ENCODE measurements at places on chromosomes 1 and 21. TPM values are rescaled to one million over a fixed set of nuclear protein-coding genes. Genes with fewer than 3 reads are reported as not detected.

C1orf87 gene
- not detected for total RNA-seq

ZNF678 gene
- 23.1 TPM for total RNA-seq

DNA sequence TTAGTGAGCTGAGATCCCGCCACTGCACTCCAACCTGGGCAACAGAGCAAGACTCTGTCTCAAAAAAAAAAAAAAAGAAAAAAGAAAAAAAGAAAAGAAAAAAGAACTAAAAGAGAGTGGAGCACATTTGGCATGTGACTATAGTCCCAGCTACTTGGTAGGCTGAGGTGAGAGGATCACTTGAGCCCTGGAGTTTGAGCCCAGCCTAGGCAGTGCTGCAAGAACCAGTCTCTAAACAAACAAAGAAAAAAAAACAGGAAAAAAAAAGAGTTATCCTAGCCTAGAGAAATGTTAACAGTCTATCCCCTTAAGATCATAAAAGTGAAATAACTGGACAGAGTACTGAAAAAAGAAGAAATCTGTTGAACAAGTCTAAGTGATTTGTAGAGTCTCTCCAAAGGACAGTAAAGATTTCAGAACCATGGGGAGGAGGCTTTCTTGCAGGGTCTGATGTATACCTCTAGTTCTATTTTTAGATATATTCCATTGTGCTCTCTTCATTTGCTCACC, 4.5 kb upstream of the PRDX1 start:
- no peak for DNase-seq

GRCh38 chr1:234479310-234479559, 256 bp upstream of the TARBP1 start:
- no peak for DNase-seq

- no peak for DNase-seq
Observed at GRCh38 chr1:51071291-51072042, 30.6 kb upstream of the C1orf185 start.

DNA sequence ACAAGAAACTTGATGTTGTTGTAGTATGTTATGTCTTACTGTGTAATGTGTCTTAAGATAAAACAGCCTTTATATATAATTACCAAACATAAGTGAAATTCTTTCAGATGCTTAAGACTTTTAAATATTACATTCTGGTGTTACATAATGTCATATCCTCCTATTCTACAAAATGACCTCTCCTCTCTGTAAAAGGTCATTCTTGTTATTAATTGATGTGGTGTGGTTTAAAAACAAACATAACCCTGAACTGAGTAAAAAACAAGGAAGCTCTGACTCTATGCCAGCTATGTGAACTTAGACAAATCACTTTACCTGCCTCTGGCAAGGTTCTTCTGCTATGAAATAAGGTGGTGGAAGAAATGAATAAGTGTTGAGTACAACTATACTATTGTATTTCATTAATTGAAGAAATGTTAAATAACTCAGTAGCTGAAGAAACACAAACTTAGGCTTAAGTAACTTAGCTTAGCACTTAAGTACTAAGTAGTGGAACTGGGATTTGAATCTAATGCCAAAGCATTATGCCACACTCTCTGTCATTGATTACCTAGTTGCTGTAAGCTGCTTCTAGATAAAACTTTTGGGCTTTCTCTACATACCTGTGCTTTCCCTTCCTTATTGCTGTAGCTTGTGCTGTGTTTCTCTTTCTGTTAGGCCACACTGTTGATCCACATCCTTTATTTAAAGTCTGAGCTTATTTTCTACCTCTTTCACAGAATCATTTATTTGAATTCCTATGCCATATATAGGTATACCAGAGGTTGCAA, 859 bp upstream of the ANGPTL1 start:
- no peak for DNase-seq

- DNase-seq = peak; percentile 84
Observed at GRCh38 chr1:226723657-226724532, 15.2 kb downstream of the ITPKB start.

DNA sequence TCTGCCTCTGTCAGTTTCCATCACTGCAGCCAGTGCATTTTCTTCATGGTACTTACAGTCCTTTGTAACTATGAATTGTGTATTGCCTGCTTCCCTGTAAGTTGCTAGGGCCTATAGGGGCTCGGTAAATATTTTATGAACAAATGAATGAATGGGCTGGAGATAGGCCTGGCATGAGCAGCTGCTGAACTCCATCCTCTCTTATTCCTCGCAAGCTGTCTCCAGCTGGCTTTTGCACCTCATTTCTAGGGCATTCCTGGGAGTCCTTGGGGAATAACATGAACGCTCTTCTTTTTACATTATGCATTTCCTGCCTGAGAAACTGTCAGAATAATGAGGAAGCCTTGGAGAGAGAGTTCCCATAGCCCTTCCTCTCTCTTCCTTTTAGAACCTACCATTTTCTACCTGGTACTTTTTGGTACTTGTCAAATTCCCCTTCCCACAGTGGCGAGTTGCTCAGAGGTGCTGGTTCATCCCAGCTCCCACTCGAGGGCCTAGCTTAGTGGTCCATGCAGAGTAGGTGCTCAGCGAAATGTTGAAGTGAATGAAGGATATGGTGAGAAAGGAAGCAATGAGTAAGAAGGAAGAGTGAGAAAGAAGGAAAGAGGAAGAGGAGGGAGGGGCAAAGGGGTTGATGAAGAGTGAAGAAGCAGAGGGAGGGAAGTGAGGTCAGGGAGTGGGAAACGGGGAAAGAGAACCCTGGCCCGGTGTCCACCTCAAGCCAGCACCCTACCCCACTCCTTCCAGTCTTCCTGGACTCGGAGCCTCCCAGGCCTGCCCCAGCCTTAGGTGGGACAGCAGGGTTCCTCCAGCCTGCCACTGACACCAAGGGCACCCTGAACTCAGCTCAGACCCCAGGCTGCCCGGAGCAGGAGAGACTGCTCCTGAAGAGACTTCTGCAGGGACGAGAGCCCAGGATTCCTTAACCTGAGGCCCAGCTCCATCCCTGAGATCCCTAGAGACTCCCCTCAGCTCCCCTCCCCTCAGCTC, 29.6 kb downstream of the KCNC4 start:
- DNase-seq = no peak

GRCh38 chr1:170415710-170416372, 116.1 kb upstream of the GORAB start:
- DNase-seq = no peak

- no peak for DNase-seq
Observed at GRCh38 chr1:38686927-38687255, 172.7 kb downstream of the RRAGC start.

Measured in endodermal cell (in vitro differentiated cells).